ENCODE measurements at places on chromosomes 1 and 21. TPM values are rescaled to one million over a fixed set of nuclear protein-coding genes. Genes with fewer than 3 reads are reported as not detected.
A peak's percentile ranks its signal among the peaks of the same experiment; 100 is the strongest.

GRCh38 chr1:32005522-32005921 is 8.1 kb upstream of the KHDRBS1 start:
- DNase-seq = no peak
- no peak overlapping the region for H3K4me3 ChIP-seq
- H3K27ac ChIP-seq = no peak overlapping the region
- no peaks in the 10 kb centered on the region for H3K36me3 ChIP-seq
- H3K27me3 ChIP-seq = no peaks in the 10 kb centered on the region
- H3K4me1 ChIP-seq = no peaks in the 10 kb centered on the region

PRAMEF26 gene
- total RNA-seq = not detected

- H3K36me3 ChIP-seq = no peaks in the 10 kb centered on the region
- H3K4me1 ChIP-seq = peaks cover 9% of the 10 kb centered on the region
- no peak overlapping the region for H3K4me3 ChIP-seq
- no peaks in the 10 kb centered on the region for H3K27me3 ChIP-seq
- H3K27ac ChIP-seq = no peak overlapping the region
- DNase-seq = no peak
Measured at GRCh38 chr1:63896755-63897154, 122.9 kb downstream of the ROR1 start.

DNA sequence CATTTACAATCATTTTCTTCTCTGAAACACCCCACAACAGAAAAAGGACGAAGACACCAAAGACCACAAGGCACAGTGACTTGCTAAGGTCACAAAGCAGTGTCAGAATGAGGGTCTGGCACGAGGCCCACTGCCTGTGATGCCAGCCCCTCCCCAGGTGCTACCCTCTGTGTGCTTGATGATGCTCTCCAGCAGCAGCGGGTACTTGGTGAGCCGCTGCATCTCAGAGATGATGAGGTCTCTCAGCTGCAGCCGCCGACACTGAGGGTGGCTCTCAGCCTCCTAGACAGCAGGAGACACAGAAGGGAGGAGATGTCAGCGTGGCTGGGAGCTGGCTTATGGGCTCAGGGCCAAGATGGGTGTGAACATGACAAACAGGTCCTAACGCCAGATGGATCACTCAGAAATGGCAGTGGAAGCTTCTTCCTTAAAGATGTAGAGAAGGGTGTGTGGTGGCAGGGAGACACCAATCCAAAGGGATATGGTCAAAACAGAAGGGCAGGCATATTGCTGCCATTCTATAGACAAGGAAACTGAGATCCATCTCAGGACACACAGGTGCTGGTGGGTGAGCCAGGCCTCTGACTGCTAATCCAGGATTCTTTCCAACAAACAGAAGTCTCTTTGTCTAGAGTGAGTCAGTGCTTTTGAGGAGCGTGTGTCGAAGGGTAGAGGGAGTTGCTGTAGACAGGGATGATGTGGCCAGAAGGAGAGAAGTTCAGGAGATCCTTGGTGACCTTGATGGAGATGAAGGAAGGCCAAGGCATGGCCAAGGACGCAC is 25.6 kb downstream of the LRRC71 start:
- no peak overlapping the region for H3K27ac ChIP-seq
- H3K27me3 ChIP-seq = no peaks in the 10 kb centered on the region
- no peak overlapping the region for H3K4me3 ChIP-seq

TEKT2 gene
- total RNA-seq = not detected

DNA sequence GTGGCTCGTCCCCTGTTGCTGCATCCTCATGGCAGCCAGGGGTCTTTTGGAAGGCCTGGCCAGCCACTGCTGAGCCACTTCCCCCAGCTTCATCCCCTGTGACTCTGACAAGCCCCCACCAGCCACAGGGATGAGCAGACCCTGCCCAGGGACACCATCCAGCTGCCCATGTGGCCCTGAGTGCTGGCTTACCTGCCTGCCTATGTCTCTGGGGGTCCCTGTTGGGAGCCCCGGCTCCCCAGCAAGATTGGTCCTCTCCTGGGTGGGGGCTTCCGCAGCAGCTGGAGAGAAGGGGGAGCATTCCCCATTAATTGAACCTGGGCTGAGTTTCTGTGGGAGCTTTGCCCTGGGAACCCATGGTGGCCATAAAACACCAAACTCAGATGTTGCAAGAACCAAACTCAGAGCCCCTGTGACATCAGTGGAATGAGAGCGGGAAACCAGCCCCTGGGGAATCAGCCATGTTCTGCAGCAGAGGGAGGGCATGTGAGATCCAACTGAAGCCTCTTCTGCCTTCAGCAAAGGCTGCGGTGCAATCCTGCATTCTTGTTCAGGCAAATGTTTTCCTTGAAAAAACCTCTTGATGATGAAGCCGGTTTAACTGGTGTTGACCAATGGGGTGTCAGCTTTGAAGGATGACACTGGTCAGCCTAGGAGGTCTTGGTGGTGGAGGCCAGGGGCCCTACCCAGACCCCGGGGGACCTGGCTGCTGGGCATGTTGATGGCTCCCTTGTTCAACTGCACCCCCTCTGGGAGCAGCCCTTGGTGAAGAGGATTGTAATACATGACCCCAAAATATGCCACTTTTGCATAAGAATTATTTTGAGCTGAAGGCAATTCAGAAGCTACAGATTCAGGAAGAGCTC is 28.3 kb upstream of the COL18A1 start:
- H3K27me3 ChIP-seq = no peaks in the 10 kb centered on the region
- DNase-seq = peak; percentile 12
- no peaks in the 10 kb centered on the region for H3K36me3 ChIP-seq
- no peak overlapping the region for H3K27ac ChIP-seq

GRCh38 chr1:59149435-59149834 is 147.5 kb upstream of the FGGY start:
- DNase-seq = no peak
- peaks cover 9% of the 10 kb centered on the region for H3K4me1 ChIP-seq
- no peak overlapping the region for H3K27ac ChIP-seq
- no peaks in the 10 kb centered on the region for H3K27me3 ChIP-seq
- no peaks in the 10 kb centered on the region for H3K36me3 ChIP-seq

DNA sequence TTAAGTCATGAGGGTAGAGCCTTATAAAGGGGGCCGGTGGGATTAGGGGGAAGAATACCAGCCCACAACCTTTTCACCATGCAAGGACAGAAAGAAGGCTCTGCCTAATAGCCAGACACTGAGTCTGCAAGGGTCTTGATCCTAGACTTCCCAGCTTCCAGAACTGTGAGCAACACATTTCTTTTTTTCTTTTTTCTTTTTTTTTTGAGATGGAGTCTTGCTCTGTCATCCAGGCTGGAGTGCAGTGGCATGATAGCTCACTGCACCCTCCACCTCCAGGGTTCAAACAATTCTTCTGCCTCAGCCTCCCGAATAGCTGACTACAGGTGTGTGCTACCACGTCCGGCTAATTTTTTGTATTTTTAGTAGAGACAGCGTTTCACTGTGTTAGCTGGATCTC is 1.7 kb upstream of the ARL8A start:
- H3K36me3 ChIP-seq = no peaks in the 10 kb centered on the region
- no peaks in the 10 kb centered on the region for H3K4me1 ChIP-seq
- H3K27me3 ChIP-seq = no peaks in the 10 kb centered on the region

DNA sequence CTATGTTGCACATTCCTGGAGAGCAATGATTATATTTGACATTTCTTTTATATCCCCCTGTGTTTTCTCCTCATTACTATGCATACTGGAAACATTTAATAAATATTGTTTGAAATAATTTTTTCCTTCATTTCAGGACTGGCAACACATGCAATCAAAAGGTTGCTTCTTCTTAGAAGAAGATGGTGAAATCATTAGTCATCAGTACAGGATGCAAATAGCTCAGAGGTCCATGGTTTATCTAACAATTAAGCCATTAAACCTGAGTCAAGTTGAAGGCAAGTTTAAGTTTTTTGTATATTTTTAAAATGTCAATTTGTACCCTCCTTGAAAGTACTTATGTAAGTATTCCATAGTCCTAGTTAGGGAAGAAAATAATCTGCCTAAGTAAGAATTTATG is 22.5 kb downstream of the EFCAB7 start:
- no peaks in the 10 kb centered on the region for H3K36me3 ChIP-seq
- H3K4me3 ChIP-seq = no peak overlapping the region
- no peaks in the 10 kb centered on the region for H3K4me1 ChIP-seq
- DNase-seq = no peak
- H3K27ac ChIP-seq = no peak overlapping the region
- no peaks in the 10 kb centered on the region for H3K27me3 ChIP-seq

FAAH gene
- 7.3 TPM for total RNA-seq

GRCh38 chr1:209416039-209416438 is 167.5 kb upstream of the CAMK1G start:
- H3K4me1 ChIP-seq = no peaks in the 10 kb centered on the region
- no peaks in the 10 kb centered on the region for H3K27me3 ChIP-seq
- H3K4me3 ChIP-seq = no peak overlapping the region
- H3K36me3 ChIP-seq = no peaks in the 10 kb centered on the region
- DNase-seq = no peak
- no peak overlapping the region for H3K27ac ChIP-seq

- H3K27me3 ChIP-seq = no peaks in the 10 kb centered on the region
- H3K36me3 ChIP-seq = no peaks in the 10 kb centered on the region
- no peaks in the 10 kb centered on the region for H3K4me1 ChIP-seq
- no peak overlapping the region for H3K27ac ChIP-seq
- DNase-seq = no peak
- no peak overlapping the region for H3K4me3 ChIP-seq
Measured at GRCh38 chr1:216523449-216524190, 100.4 kb upstream of the USH2A start.

FMOD gene
- total RNA-seq = 353 TPM

GRCh38 chr1:215475796-215476481 is 91.2 kb upstream of the KCTD3 start:
- no peaks in the 10 kb centered on the region for H3K36me3 ChIP-seq
- DNase-seq = no peak
- no peaks in the 10 kb centered on the region for H3K4me1 ChIP-seq

F13B gene
- not detected for total RNA-seq

GRCh38 chr21:33026878-33027400 is 1.2 kb downstream of the OLIG2 start:
- no peak overlapping the region for H3K4me3 ChIP-seq
- DNase-seq = peak; percentile 74
- H3K27me3 ChIP-seq = no peaks in the 10 kb centered on the region
- no peaks in the 10 kb centered on the region for H3K36me3 ChIP-seq
- H3K27ac ChIP-seq = no peak overlapping the region

SDCCAG8 gene
- 39.4 TPM for total RNA-seq

NBPF4 gene
- 0.19 TPM for total RNA-seq

GRCh38 chr1:74333244-74333643 is 98.1 kb downstream of the TNNI3K start:
- DNase-seq = no peak
- no peak overlapping the region for H3K27ac ChIP-seq
- H3K4me1 ChIP-seq = no peaks in the 10 kb centered on the region
- H3K36me3 ChIP-seq = no peaks in the 10 kb centered on the region

RUNX3 gene
- 2.9 TPM for total RNA-seq

DNA sequence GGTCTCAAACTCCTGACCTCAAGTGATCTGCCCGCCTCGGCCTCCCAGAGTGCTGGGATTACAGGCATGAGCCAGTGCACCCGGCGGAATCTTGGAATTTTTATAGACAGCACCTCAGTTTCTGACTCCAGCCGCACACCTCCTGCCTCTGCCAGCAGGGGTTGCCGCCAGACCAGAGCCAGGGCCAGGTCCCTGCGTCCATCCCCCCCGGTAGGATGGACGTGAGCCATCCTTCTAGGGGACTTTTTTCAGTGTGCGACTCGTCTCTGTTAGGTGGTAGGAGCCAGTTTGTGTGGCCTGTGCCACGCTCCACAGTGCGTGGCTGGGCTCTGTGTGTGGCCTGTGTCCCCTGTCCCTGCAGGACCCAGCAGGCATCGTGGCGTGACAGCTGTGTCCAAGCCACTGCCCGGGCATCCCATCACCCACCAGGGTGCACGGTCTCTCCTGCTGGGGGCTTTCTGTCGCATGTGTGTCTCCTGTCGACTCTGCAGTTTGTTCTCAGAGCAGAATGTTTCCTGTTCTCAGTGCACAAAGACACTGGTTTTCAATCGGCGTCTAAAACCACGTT is 15.6 kb downstream of the CSTB start:
- no peaks in the 10 kb centered on the region for H3K4me1 ChIP-seq
- peaks cover under 1% of the 10 kb centered on the region for H3K36me3 ChIP-seq
- H3K27me3 ChIP-seq = no peaks in the 10 kb centered on the region

GRCh38 chr1:234619071-234619480 is 9.1 kb upstream of the IRF2BP2 start:
- peak overlapping the region; percentile 57 for H3K27ac ChIP-seq
- H3K36me3 ChIP-seq = no peaks in the 10 kb centered on the region
- no peak overlapping the region for H3K4me3 ChIP-seq
- DNase-seq = no peak

GRCh38 chr1:19169642-19170041 is 40.4 kb downstream of the UBR4 start:
- peaks cover 35% of the 10 kb centered on the region for H3K36me3 ChIP-seq
- H3K4me3 ChIP-seq = no peak overlapping the region
- no peaks in the 10 kb centered on the region for H3K4me1 ChIP-seq
- no peak for DNase-seq
- H3K27ac ChIP-seq = no peak overlapping the region

DNA sequence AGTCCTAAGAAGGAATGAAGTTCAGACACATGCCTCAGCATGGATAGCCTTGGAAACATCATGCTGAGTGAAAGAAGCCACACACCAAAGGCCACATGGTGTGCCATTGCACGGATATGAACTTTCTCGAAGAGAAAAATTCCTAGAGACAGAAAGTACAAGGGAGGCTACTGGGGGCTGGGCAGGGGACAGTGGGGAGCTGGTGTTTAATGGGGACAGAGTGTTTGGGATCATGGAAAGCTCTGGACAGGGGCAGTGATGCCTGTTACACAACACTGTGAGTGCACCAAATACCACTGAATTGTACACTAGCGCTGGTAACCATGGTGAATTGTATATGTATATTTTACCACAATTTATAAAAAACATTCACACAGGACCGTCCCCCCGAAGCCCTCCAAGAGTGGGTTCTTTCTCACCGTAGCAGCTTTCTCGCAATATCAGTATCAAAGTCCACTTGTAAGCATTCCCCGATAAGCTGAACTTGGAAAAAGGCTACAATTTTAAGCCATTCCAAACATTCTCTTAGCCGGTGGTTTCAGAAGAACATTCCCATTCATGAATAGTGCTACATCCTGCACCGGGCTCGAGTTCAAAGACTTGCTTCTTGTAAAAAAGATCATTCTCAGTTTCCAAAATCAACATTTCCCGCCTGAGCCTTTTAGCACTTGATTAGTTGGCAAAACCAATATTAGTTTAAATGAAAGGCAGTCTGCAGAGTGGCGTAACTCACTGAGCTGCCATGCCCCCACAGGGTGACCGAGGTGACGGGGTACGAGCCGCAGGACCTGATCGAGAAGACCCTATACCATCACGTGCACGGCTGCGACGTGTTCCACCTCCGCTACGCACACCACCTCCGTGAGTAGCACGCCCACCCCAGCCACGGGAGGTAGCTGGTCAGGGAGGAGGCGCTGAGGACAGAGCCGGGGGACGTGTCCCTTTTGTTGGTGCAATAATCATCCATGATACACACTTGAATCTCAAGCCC is 31.7 kb downstream of the SIM2 start:
- H3K4me3 ChIP-seq = no peak overlapping the region
- DNase-seq = peak; percentile 60
- no peaks in the 10 kb centered on the region for H3K27me3 ChIP-seq
- H3K27ac ChIP-seq = no peak overlapping the region
- H3K4me1 ChIP-seq = no peaks in the 10 kb centered on the region

- no peak within 1 kb of the TSS for H3K27ac ChIP-seq
- H3K27me3 ChIP-seq = no peaks in the 10 kb centered on the region
- H3K36me3 ChIP-seq = no peaks in the 10 kb centered on the region
- DNase-seq = no peak
- H3K4me1 ChIP-seq = no peaks in the 10 kb centered on the region
Measured at GRCh38 chr21:37006486-37007291, at the start of gene RIPPLY3. RIPPLY3 (plus strand) TSS chr21:37006702; CDS start chr21:37006773, 71 bp downstream.

- no peaks in the 10 kb centered on the region for H3K27me3 ChIP-seq
- no peaks in the 10 kb centered on the region for H3K36me3 ChIP-seq
- peaks cover 1% of the 10 kb centered on the region for H3K4me1 ChIP-seq
- no peak overlapping the region for H3K27ac ChIP-seq
- no peak for DNase-seq
Measured at GRCh38 chr1:18939398-18940302, 16.8 kb downstream of the IFFO2 start.

PLD5 gene
- total RNA-seq = 9.2 TPM

Measured in aorta (tissue), 5 donors.